ENCODE measurements at places on chromosomes 11 and 22.

DNA sequence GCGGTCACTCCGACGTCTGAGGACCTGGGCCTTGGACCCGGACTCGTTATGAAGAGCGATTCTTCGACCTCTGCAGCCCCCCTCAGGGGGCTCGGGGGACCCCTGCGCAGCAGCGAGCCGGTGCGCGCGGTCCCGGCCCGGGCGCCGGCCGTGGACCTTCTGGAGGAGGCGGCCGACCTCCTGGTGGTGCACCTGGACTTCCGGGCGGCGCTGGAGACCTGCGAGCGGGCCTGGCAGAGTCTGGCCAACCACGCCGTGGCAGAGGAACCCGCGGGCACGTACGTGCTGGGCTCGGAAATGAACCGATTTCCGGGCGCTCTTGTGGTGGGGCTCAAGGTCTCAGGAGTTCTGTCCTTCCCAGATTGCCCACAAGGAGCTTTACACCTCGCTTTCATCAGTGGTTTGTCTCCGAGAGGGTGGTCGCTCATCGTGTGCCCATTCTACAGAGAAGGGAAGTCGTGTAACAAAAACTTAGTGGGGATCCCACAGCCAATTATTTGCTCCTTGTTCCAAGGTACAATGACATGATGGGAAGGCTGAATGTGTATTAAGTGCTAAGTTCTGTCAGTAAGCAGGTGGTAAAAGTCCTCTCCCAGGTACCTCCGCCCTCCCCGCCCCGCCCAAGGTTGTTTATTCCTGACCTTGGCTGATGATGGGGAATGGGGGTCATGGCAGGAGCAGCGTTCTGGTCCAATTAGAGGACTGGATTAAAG, 695 bp downstream of the PEX26 start:
- DNase-seq: peak; percentile 37

DNA sequence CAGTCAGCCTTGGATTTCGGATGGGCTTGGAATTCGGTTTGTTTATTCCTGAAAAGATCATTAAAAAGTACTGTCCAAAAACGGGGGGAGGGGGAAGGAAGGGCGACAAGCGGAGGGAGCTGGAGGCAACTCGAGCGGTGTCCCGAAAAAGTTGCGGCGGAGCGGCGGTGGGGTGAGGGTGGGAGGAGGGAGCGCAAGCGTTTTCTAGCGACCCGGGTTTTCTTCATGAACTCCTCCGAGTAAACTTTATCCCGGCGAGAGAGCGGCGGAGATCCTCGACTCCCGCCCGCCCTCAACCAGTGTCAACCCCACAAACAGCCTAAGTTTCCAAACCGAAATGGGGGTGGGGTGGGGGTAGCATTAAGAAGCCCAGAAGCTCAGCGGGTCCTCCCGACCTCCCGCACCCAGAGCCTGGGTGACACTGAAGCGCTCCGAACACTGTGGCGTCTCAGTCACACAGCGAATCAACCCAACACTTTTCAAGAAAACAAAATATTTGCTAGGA, 133.0 kb upstream of the C11orf58 start:
- peak; percentile 35 for DNase-seq

DNA sequence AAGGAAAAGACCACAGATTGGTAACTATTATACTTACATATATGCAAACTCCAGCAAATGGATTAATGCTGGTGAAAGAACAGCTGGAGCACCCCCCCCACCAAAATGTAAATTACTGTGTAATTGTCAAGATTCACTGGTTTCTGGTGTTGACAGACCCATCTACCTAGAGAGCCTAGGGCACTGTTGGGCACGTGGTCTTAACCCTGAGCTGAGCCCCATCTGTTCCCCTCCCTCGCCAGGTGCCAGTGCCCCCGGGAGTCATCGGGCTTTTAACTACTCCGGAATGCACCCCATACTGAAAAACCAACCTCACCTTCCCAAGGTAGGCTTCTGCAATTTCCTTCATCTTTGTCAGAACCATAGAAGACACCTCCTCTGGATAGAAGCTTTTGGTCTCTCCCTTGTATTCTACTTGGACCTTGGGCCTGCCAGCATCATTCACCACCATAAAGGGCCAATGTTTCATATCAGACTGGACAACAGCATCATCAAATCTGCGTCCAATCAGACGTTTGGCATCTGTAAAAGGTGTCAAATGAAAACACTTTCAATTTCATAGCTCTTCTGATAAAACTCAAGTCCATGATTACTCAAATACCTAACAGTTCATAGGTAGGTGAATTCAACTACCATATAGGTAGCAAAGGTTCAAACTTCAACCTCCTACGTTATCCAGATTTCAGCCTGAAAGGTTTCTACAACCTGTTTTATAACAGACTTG, 1.5 kb downstream of the HSPA8 start:
- no peak for DNase-seq

DNA sequence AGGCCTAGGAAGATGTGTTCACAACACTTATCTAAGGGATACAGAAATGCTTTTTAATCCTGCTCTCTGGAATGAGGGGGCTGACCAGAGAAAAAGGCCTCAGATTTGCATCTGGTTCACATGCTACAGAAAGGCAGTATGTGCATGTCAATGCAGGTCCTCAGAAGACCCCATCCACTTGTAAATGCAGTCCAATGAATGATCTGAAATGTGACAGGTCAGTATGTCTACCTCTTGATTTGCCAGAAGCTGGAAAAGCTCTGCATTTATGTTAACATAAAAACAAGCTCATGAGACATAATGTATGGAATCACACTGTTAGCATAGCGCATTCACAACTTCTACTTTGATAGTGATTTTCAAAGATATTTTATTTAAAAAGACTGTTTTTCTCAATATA, 367.4 kb upstream of the CHORDC1 start:
- no peak for DNase-seq

GRCh38 chr11:2581931-2582350, 117.9 kb downstream of the KCNQ1OT1 start:
- no peak for DNase-seq

GRCh38 chr11:11968511-11969280, 39.7 kb downstream of the DKK3 start:
- no peak for DNase-seq

DNA sequence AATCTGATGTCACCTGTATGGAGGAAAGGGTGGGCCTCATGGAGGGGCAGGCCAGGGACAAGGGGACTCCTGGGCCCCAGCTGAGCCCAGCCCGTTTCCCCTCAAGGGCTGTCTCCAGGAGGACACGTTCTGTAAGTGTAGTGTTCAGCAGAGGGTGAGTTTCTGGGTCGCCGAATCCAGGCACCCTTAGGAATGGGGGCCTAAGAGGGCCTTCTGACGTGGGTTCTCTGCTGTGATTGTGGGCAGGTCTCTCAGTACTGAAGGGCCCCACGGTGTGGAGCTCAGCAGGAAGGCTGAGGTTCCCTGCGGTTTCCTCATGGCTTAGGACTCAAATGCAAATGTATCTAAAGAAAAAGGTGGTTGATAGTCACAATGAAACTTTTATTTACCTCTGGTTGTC, 6.5 kb downstream of the PTDSS2 start:
- no peak for DNase-seq

DNA sequence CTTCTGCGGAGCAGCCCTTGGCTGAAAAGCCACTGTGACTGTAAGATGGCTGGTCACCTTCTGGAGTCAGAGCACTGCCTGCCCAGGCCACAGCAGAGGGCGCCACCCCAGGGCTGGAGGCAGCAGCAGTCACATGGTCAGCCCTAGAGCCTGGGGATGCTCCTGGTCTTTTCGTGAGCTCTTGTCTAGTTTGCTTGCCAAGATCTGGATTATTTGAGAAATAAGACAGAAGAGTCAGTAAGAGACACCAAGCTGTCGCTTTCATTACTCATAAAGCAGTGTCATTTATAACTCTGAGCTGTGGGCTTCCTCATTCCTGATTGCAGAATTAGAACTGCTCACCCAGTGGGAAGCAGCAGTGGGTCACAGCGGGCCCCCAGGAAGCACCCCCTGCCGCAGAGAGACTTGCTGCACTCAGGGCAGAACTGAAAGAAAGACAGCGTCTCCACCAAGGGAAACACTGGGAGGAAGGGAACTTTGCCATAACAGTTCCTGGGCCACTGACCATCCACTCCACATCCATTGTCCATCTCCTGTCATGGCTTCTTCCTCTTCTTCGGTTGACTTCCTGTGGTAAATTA, 56.7 kb downstream of the PPP6R2 start:
- DNase-seq: peak; percentile 17

DNA sequence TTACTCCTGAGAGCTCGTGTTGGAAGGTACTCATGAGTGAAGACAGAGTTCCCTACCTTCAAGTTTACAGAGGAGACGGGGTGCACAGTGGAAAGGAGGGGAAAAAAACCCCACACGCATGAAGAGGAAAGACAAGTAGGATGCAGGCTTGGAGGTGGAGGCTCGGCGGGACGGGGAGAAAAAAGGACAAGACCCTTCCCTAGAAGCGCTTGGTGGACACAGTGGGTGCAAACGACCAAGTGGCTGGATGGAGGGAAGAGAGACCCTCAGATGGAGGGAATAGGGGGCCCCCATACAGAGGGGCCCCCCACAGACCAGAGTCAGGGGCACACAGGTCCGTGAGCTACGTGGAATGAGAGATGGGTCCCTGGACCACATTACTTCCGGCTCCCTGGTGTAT, 380.1 kb downstream of the SHANK2 start:
- no peak for DNase-seq

DNA sequence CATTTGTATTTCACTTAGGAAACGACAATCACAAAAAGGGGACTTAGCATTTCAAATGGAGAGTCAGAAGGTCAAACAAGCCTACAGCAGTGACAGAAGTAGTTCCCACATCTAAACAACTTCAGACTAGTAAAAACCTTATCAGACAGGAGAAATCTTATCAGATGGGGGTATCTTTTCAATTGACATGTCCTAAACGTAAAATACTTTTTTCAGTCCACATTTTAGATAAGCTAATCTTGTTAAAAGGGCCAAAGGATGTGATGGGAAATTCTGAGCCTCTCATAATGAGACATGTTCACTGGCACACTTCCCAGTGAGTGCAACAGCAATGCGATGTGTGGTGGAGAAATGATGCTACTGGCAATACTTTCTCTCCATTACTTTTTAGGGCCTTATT, 2.4 kb downstream of the MAPK1 start:
- no peak for DNase-seq

GRCh38 chr11:123484448-123484847, 54.4 kb downstream of the GRAMD1B start:
- no peak for DNase-seq

DNA sequence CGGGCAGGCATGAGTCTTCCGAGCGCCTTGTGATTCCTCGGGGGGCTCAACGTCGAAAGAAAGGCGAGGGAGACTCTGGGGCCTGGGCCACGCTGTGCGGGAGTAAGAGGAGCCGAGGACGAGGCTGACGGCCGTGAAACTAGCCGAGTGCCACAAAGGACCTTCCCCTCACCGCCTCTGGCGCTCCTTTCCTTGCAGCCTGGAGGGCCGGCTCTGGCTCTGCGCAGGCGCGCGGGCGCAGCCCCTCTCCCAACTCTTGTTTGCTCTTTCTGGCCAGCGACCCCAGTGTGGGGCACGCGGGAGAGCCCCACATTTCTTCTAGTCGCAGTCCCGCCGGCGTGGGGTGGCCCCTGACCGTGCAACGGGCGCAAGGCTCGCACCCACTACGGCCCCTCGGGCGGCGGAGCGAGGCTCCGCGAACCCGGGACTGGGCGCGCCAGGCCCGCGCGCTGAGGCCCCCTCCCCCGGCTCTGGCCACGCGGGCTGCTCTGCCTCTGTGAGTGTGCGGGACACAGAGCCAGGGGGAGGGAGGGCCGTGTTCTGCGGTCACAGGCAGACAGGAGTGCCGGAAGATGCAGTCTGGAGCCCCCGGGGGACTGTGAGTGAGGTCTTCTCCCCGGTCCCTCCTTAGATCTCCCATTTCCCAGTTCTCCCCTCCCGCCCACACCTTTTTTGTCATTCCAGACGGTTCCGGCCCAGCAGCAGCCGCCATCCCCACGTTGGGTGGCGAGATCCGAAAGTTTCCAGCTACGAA, 1.0 kb upstream of the TOB2 start:
- DNase-seq: peak; percentile 69

- no peak for DNase-seq
These were observed 85.7 kb downstream of the AMOTL1 start for GRCh38 chr11:94853836-94854235.

DNA sequence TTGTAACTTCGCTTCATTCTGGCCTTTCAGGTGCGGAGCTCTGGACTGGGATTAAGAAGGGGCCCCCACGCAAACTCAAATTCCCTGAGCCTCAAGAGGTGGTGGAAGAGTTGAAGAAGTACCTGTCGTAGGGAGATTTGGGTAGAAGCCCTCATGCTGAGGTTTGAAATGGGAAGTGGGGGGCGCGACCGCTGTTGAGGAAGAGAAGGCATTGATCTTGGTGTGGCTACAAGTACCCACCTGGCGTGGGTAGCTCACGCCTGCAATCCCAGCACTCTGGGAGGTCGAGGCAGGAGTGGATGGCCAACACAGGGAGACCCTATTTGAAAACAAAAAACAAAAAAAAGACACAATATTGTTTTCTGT, 779 bp downstream of the SELENOH start:
- DNase-seq: no peak

DNA sequence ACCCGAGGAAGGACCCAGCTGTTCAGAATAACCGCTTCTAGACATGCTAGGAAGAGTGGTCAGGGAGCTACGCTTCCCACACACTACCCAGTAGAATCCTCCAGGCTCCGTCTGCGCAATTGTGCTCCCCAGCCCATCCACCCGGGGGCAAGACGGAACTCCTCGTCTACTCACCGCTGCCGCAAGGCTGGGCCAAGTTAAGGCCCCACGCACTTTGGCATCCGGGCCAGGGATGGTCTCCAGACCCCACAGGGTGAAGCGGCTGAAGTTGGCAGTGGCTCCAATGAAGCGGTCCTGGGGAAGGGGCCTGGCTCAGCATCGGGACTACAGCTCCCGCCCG, 757 bp downstream of the RNASEH2C start:
- DNase-seq: no peak

DNA sequence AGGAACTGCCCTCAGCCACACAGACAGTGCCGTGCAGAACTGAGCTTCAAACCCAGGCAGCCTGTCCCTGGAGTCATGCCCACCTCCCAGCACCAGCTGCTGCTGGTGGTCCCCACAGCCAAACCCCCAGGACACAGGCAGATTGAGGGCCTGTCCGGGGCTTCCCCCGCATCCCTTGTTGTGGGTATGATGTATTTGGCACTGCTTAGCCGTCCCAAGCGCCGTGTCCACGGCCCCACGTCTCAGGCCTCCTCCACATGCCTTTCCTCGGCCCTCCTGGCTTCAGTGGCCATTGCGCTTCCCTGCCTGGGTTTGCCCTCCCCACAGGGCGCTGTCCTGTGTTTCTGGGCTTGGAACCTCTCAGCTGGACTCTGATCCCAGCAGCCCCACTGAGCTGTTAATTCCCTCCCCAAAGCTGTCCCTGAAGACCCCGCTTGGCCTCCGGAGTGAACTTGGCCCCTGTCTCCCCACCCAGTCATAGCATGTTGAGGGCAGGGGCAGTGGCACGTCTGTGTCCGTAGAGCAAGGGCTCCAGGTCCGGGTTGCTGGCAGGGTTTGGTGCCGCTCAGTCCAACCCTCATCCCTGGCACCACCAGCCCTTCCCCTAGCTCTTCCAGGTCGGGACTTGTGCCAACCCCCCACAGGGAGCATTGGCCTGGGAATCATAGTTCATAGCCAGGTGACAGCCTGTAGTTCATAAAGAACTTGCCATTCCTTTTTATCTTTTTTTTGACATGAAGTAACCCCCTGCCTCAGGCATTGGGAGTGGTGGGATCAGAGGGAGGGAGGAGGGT, 34.5 kb upstream of the TEF start:
- DNase-seq: no peak

Measured in Caki2 (cell line).